ENCODE measurements at places on chromosomes 4 and X.

DNA sequence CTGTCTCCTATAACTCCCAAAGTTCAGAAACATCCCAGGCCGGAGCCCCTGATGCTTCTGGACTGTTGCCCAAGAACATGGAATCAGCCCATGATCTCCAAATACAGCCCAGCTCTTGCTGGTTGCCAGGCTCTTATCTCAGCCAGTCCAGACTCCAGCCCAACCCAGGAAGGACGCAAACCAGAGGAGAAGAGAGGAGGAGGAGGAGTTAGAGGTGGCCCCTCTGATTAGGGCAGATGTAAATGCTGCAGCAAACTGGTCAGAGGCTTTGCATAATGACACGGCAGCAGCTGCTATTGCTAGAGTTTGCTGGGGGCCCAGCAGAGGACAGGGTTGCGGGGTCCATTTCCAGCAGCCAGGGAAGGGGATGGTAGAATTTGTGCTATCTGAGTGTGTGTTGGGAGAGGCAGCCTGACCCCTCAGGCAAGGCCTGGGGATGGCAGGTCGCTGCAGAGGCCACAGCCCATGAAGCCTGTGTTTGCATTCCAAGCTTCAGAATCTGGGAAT, 4.2 kb upstream of the OTUD5 start:
- DNase-seq, result no peak

DNA sequence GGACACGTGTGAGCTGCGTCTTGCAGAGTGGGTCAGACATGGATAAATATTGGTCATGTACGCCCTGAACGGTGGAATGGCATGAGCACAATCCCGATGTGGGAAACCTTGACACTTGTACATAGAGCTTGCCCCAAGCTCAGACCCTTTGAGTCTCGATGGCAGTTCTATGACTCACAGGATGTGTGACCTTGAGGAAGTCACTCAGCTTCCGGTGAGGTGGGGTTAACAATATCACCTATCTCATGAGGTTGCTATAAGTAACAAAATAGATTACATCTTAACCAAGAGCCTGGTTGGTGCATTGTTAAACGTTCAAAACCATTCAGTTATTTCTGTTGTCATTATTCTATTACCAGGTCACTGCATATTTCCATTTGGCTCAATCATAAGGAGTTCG, 109.1 kb upstream of the TBL1X start:
- DNase-seq, result no peak

- DNase-seq, result no peak
These were observed 226.1 kb upstream of the KCNIP4 start for GRCh38 chr4:22174640-22175039.

DNA sequence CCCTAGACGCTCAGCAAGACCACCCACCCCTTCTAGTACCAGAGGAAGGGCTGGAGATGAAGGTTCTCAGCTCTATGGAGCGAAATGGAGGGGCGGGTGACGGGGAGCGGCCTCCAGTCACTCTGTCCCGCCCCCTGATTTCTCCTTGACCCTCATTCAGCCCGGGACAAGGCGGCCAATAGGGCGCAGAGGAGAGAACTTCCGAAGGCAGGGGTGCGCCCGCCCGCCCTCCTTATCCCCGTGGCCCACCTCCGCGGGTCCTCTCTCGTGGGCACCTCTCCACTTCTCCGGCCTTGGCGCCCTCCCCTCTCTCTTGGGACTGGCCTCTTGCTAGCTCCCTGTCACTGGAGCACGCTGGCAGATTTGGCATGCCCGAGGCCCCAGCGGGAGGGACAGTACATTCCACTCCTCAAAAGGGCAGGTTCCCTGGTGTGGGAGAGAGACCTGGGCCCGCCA, 1.1 kb upstream of the SEPTIN6 start:
- no peak for DNase-seq

DNA sequence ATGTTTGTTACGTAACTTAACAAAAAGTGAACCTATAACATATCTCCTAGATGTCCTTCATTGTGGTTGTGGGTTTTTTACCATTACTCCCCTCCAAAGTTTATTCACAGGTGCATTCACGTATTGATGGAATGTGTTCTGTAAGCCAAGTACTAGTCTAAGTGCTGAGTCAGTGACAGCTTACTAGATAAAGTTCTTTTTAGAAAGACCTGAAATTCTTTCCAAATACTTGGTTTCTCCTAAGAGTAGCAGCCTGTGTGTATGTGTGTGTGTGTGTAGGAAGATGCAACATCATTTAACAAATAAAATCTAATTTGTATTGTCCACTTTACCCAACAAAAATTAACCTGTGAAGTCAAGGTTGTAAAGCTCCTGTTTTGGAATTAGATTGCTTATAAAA, 22.1 kb downstream of the NAP1L5 start:
- DNase-seq, result no peak

DNA sequence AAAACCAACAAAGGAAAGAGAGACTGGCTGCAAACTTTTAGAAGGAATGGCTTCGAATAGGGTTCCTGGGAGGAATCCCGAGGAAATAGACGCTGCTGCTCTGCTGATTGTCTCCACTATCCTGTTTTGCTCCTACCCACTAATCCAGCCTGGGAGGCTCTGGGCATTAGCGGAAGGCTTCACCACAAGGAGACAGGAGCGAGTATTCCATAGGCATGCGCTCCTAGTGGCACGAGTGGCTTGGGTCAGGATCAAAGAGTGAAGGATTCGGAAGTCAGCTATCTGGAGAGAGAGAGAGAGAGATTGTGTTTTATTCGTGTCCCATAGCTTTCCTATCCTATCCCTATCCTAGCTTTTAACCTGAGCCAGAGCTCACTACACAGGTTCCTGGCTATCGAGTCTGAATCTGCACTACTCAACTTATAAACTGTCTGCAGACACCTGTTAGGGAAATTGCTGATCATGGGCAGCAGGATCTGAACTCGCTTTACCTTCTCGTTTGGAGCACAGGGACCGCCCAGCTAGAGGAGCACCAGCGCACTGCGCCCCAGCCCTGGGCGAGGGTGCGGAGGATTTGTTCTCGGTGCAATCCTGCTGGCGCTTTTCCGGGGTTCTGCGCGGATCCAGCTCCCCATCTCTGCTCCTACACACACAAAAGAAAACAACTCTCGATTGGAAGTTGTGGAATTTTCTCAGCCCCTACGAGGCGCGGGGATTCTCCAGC, 740 bp upstream of the NPY2R start:
- DNase-seq, result no peak

DNA sequence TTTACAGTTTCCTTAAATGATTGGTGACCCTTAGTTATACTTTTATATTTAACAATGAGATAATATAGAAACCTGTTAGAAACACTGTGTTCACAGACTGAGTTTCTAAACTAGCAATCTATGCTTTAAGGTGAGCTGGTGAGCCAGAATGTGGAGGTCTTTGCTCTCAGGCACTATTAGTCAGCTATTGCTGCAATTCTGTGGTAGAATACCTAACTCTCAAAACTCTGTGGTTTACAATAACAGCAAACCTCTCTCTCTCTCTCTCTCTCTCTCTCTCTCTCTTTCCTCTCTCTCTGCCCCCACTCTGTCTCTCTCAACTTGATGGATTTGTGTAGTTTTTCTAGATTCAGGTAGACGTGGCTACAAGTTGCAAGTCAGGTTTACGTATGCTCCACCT, 17.6 kb upstream of the LCORL start:
- no peak for DNase-seq
